ENCODE measurements at places on chromosomes 3 and 15.

DNA sequence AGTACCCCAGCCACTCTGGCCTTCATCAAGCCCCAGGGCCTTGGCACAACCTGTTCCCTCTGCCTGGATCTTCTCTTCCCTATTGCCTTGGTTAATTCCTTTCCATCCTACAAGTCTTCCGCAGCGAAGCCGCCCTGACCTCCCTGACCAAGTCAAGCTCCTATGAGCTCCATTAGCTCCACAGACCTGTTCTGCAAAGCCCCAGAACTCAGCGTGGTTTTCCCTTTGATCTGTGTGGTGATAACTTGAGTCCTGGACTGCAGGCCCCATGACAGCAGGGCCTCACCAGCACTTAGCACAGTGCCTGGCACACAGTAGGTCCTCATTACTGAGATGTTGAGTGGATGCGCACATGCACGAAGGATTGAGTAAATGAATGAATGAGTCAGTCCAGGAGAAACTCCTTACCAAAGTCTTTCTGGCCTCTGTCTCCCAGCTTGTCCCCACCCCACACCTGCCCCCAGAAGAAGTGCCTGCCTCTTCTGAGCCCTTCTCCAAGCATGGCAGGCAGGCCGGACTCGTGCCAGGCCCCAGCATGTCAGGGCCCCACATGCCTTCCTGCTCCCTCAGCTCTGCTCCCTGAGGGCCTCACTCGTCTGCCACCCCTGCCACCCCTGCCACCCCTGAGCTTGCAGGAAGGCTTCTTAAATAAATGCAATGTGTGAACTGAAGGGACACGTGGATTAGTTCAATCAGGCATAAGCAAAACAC, 6.3 kb downstream of the ANPEP start:
- DNase-seq = no peak

GRCh38 chr15:101028772-101029438, 109.7 kb downstream of the LRRK1 start:
- DNase-seq = no peak

GRCh38 chr15:60370105-60370868, 27.5 kb downstream of the ANXA2 start:
- no peak for DNase-seq

DNA sequence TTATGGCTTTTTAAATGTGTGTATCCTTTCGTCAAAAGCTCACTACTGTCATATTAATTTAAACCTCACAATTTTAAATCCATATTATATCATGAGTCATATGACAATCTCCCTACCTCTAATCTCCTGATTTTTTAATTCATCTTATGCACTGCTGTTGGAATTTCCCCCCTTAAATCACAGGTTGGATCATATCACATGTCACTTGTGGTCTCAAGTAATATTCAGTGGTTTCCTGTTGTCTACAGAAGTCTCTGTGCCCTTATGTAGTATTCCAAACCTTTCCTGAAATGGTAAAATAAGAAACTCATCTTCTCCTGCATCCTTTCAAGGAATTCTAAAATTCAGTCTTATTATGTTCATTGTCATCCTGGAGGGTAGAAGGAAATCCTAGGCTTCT, 116.0 kb upstream of the CBLB start:
- DNase-seq = no peak

GRCh38 chr3:153242896-153243295, 80.9 kb downstream of the RAP2B start:
- DNase-seq = no peak

DNA sequence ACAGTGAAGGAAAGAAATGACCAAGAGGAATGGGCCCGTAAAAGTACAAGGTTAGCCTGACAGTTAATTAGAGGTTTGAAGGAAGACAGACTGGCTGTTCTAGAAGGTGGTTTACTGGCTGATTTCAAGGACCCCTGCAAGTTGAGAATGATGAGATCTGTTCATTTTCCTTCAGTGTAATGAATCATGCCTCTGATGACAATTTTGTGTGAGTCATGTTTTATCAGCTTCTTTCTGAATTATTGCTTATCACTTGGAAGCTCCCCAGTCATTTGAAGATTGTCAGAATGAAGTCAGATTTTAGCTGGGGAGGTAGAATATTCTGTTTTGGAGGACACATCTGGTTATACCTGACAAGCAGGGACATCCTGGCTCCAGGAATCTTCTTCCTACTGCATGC, 50.6 kb downstream of the DRD3 start:
- DNase-seq = no peak

DNA sequence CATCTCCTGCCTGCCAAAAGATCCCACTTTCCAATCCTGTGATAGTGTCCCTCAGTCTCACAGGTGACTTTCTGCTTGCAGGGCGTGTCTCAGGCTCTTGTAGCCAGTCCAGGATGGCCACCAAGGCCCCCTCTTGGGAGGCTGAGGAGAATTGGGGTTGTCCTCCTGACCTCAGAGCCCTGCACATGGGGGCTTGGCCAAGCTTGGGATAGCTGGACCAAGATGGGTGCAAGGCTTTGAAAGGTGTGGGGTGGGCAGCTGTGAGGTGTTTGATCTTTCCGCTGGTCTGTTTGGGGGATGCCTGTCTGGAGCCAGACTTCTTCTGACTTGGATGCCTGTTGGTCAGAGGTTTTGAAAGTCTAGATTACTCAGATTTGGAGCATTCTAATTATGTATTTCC, 12.0 kb upstream of the CPNE9 start:
- DNase-seq = no peak

- no peak for DNase-seq
Measured at GRCh38 chr3:156561533-156561932, 6.6 kb upstream of the SSR3 start.

DNA sequence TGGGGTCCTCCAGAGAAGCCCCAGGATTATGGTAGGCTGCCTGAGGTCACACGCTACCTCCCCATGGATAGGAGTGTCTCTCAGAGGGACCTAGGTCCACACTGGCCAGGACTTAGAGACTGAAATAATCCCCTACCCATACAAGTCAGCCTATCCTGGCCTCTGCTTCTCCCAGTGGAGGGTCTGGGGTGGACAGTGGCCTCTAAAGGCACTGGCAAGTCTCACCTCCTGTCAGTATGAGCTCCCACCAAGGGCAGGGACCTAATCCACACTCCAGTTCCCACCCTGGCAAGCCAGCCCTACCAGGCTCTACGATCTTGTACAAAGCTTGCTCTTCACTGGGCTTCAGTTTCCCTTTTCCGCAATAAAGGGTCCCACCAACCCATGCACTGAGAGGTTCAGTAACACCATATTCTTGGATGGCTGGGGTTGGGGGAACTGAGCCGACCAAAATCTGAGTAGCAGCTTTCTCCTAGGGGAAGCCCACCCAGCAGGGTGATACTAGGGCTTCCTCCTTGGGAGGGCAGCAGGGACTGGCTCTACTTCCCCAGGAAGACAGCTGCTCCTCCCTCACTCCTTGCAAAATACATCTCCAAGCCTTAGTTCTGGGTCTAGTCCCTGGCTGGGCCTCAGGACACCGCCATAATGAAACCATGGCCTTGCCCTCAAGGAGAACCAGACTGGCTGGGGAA, 2.4 kb downstream of the CISH start:
- DNase-seq = no peak

DNA sequence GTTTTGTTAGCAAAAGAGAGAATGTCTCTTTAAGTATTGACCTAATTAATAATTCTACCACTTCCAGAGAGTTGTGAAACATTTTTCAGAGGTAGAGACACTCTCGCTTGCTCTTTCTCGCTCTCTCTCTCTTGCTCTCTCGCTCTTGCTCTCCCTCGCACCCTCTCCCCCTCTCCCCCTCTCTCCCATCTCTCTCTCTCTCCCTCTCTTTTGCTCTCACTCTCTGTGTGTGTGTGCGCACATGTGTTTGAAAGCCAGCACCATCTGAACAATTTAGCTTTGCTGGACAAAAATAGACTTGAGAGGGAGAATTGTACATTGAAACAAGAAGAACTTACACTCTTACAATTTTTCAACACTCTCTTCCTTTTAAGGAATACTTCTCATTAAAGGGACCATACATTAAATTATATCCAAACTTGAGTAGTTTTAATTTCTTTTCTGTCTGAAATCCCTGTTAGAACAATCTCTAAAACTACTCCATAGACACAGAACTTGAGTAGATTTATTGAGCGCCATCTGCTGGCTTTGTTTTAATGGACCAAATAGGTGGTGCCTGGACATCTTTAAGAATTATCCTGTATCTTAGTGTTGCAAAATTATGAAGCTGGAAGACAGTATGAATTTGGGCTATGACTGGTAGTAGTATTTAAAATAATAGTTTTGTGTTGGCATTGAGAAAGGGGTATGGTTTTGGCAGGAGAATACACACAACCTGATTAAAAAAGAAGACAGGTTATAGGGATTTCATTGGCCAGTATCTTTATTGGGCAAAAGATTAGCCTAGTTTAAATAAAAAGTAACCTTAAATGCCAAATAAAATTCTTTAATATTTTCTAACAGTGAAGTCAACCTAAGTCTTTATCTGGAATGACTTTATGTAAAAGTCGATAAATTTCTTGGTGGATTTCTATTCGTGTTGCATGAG, 124.6 kb downstream of the AKAP13 start:
- DNase-seq = no peak

- no peak for DNase-seq
Measured at GRCh38 chr3:24110051-24110450, 165.0 kb downstream of the NR1D2 start.

- no peak for DNase-seq
Measured at GRCh38 chr15:60814062-60814461, 335.1 kb upstream of the ICE2 start.

DNA sequence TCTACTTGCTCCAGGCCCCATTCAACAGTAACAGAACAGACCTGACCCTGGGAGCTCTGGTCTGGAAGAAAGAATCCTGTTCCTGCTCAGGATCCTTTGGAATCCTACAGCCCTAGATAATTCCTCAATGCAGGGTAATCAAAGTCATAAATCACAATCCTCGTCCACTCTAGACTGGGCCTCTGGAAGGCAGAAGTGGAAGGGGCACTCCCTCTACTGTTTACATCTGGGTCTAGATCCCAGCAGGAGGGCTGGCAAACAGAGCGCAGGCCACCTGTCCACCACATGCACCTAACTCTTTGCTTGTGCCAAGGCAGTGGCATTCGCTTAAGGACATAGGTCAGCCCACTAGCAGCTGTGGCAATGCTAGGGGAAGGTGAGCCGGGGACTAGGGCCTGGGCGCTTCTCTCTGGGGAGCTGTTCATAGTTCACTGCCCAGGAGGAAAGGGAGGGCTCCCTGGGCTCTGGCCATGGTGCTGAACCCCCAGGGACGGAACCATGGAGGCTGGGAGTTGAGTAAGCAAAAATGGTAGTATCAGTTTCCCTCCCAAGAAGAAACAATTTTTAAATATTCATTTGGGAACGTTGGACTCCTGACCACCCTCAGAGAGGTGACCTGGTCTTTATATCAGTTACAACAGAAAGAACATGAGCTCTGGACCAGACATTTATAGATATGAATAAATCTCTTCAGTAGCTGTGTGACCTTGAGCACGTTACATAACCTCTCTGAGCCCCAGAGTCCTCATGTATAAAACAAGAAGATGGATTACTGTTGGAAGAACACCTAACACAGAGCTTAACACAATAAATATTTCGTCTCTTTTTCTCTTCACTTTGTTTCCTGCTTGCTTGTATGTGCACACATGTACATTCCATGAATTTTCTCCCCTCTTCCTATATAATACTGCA, 90.2 kb downstream of the NTRK3 start:
- peak; percentile 3 for DNase-seq

DNA sequence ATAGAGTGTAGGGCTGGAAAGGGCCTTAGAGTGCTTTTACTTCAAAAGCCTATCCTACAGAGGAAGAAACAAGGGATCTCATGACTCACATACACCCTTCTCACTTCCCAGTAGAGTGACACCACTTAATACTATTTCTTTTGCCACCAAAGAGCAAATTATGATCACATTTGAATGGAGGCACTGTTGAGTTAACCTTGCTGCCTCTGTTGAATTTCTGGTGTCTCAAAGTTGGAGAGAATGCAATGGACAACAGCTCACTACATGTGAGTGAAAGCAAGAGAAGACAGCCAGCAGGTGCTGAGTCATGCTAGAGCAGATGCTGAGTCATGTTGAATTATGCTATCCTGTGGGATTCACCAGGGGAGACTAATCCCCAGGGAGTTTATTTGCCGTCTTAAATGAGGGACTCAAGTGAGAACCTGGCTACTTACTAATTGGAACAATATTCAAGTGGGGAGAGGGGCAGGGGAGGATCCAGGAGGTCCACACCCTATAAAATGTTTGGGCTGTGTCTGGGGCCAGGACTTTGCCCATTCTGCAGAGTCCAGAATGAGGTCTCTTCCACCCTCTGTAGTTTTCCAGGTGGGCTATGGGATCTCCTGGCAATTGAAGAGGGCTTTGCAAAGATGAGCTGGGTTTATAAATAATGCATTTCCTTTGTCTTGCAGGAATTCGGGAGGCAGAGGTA, 35.8 kb downstream of the ST8SIA2 start:
- DNase-seq = no peak

DNA sequence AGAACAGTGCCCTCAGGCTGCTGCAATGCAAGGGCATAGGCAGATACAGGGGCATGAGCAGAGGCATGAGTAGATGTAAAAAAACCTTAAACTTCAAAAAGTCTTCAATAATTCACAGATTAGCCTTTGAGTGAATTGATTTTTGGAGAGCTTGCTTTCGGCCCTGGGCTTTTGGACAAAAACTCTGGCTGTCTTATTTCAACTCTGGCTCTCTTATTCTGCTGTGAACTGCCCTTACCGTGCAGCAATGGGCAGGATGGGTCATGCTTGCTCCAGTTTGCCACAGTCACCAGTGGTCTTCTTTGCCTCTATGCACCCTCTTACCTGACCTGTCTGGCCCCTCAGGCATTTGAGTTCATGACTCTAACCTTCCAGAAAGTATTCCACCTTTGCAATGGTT, 555.7 kb downstream of the MAGI1 start:
- no peak for DNase-seq

DNA sequence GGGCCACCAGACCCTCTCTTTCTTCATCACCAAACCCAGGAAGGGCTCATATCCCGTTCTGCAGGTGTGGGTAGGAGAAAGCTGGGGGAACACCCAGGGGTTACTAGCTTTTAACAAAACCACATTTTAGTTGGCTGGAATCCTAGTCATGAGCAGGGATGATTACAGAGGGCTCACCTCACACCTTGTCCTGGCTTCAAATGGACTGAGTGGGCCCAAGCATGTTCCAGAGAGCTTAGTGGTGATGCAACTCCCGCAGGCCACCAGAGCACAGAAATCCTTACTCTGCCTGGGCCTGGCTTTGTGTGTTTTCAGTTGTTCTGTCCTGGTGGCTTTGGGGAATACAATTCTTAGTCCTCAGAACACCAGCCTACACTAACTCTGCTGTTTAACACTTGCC, 56.8 kb upstream of the RYK start:
- no peak for DNase-seq

GRCh38 chr3:126983653-126984390, 907 bp downstream of the PLXNA1 start:
- DNase-seq = peak; percentile 85

Measured in H1 (cell line).